ENCODE measurements at places on chromosomes 2 and 18.

- no peak for DNase-seq
These were observed 24.6 kb downstream of the RTN4 start for GRCh38 chr2:55025627-55026026.

DNA sequence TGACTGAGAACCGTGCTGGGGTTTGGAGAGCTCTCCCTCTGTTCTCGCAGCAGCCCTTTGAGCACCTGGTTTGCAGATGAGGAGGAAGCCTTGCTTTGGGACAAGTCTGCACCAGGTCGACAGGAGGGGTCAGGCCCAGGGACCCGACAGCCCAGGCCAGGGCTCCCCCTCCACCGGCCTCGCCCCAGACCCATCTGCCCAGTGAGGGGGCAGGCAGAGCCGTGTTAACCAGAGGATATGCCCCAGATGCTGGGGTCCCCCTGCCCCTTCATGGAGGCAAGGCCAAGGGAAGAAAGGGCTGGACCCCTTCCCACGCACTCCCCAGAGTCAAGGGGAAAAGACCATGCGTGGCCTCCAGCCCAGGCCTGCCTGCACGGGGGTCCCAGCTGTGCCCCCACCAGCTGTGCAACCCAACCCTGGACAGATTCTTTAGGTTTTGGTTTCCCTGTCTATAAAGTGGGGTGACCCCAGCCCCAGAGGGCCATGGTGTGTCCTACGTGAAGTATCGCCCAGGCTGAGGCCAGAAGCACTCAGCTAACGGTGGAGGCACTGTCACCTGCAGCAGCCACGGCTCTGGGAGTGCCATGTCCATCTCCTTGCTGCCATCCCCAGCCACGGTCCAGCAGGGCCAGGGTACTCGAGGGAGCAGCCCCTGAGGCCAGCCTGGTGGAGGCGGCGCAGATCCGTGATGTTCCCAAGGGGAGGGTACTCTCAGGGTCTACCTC is 4.8 kb upstream of the SNED1 start:
- peak; percentile 16 for DNase-seq

DNA sequence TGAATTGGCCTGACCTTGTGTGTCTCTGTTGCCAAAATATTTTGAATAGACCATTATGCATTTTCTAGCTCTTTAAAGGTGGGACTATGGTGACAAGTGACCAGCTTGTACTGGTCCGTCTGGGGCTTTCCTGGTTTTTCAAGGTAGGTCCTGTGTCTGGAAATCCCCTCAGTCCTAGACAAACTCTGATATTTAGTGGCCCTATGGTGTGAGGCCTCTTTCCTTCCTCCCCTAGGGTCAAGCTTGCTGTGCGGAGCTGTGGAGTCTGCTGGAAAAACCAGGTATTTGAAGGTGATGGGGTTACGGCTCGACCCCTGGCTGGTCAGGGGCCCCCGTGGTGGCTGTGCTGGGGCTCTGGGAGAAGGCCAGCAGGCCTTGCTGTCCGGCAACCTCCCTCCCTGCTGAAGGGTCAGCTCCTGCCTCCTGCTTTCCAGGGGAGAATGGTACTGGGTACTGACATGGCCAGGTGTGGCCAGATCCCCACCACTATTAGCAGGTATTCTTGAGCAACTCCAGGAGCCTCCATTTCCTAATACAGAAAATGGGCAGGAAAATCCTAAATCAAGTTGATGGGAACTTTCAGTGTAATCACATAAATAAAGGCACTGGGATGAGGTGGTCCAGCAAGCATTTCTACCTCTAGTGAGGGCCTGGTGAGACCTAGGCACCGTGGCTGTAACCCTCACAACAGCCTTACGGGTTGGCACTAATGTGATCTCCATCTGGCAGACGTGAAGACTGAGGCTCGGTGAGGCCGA is 86.2 kb upstream of the HS6ST1 start:
- no peak for DNase-seq

- peak; percentile 56 for DNase-seq
These were observed 18.2 kb upstream of the PCBP1 start for GRCh38 chr2:70069049-70069448.

DNA sequence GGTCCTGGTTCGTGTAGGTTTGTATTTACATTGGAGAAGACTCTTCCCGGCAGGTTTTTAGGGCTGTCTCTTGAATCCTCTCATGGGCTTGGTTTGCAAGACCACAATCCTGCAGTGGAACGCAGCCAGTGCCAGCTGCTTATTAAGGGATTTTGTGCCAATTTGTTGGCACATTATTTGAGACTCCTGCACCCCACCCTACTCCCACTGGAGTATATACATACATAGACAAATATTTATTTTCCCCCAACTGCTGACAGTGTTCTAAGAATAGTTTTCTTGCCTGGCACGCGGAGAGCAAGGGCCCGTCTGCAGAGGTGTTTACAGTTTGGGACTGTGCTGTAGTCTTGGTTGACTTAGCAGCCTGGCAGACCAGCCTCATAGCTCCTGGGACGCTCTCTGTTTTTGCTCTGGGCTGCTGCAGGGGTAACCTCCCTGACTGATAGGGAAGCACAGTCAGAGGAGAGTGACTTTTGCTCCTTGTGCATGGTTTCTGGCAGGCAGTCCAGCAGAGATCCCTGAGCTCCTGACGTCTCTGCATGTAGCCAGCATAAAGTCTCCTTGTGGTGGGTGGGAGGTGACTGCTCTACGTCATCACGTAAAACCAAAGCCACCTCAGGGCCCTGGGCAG is 1.9 kb downstream of the LDLRAD4 start:
- no peak for DNase-seq

GRCh38 chr2:241062389-241063092 is 39.5 kb downstream of the MTERF4 start:
- no peak for DNase-seq

DNA sequence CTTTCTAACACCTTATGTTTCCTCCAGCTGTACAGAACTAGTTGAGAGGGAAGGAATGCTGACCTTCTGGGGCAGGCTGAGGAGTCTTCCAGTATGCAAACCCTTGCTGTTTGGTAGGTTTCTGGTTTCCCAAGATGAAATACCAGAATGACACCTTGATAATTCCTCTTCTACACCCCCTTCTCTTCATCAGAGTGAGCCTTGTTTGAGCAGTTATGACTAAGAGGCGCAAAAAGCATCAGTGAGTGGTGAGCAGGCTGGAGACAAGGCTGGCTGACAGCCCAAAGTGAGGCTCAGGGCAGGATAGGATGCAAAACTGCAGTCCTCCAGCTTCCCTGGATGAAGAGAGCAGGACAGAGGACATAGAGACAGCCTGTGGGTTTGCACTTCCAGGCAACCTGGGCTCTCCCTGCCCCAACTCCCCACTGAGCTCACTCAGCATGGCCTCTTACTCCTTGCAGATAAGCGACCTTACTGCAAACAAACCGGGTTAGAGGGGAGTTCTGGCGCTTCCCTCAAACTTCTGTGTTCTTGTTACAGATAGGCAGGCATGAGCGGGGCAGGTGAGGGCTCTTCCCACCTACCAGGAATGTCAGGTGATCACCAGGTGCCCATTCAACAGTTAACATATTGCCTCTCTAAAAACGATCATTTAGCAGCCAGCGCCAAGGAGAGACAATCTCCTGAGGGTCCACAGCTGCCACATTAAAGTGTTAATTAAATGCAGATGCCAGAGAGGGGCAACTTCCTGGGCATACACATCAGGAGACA is 5.4 kb downstream of the MPPE1 start:
- DNase-seq = no peak

DNA sequence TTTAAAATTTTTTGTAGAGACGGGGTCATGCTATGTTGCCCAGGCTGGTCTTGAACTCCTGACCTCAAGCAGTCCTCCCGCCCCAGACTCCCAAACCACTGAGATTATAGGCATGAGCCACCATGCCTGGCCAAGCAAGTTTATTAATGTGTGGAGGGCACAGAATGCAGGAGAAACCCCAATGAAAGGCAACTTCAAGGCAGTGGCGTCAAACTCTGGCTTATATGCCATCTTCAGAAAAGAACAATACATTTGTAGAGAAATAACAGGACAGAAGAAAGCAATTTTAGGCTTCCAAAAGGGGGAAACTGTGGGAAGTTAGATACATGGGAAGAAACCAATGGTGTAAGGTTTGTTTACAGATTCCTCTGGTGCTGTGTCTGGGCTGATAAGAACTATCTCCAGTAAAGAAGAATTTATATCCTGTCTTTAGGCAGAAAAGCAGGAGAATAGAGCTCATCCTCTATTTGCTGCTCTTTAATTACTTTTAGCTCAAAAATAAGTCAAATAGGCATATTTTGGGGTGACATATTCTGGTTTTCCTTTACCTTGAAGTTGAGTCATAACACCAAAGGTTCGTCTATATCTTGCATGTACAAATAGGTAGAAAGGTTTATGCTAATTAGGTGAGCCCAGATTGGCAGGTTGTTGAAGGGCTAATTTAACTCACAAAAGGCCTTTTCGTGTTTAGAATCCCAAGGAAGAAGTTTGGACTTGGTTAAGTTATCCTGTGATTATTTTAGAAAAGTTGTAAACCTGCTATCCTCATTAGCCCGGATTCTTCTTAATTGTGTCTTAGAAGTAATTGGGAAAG is 26.0 kb upstream of the TMEM214 start:
- no peak for DNase-seq

DNA sequence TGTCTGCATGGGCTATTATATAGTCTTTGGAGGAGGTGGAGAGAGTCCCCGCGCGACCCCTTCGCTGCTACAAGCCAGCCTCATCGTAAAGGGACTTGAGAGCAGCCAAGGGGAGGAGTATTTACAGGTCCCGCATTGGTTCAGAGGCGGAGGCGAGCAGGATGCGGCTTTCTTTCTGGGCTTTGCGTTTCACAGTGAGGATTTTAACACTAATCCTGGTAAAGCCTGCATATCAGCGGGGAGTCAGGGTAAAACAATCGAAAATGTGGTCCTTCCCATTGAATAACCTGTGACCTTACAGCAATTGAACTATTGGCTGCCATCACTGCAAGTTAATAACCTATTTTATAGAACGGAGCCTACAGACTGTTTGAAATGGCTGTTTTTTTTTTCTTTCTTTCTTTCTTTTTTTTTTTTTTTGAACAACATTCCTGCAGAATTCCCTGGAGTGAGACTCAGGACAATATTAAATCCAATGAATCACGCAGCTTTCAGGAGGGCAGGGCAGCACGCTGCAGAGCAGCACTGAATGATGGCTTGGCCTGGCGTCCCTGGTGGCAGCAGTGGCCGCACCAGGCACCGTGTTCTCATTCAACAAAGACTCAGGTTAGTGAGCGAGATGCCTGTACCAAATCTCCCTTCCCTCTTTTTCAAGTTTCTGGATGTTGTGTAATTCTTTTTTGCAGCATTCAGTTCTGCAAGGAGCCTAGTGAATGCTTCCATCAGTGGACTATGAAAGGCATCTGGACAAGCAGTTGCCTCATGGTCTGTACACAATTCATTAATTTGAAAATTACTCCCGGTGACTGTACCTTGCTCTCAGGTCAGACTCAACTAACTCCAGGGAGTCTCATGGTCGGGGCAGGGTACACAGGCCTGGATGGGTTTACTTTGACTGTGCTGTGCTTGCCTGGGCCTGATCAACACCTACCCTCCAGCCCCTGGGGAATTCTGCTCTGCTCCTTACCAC is 19.8 kb downstream of the SMIM21 start:
- DNase-seq = no peak

- no peak for DNase-seq
These were observed 78.5 kb upstream of the TMEM178A start for GRCh38 chr2:39587168-39587567.

- no peak for DNase-seq
These were observed 19.0 kb upstream of the FAM178B start for GRCh38 chr2:97005353-97005752.

GRCh38 chr2:235611349-235611748 is 117.5 kb downstream of the AGAP1 start:
- no peak for DNase-seq

DNA sequence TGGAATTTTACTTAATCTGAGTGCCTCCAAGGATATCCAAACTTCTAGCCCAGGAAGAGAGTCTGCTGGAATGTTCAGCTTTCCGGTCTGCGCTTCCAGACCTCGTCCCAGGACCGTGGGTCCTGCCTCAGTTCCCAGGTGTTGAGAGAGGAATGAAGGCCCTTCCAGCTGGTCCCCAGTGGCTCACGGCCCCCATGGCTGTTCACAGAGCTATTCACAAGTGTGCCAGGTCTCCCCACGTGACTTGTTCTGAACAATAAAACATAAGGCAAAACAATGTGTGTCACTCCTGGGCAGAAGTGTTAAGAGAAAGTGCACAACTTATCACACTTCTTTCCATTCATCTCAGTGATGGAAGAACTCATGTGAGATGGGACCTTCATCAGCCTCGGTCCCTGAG is 20.1 kb upstream of the TEX51 start:
- DNase-seq = no peak

GRCh38 chr2:9378433-9379390 is 44.6 kb downstream of the ITGB1BP1 start:
- no peak for DNase-seq

DNA sequence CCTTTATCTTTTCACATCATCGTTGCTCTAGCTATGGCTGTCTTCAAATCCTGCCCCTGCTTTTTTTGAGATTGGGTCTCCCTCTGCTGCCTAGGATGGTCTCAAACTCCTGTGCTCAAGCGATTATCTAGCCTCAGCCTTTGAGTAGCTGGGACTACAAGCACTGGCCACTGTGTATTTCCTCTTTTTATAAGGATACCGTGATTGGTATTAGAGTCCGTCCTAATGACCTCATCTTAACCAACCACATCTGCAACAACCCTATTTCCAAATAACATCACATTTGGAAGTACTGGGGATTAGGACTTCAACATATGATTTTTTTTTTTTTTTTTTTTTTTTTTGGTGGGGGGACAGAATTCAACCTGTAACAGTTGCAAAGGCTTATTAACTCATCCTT is 9.1 kb downstream of the RESP18 start:
- no peak for DNase-seq

- no peak for DNase-seq
These were observed 106.7 kb upstream of the PGAP1 start for GRCh38 chr2:197033222-197033621.

GRCh38 chr2:212451786-212452231 is 86.8 kb downstream of the ERBB4 start:
- no peak for DNase-seq

GRCh38 chr2:100713106-100713505 is 106.8 kb upstream of the NPAS2 start:
- no peak for DNase-seq

DNA sequence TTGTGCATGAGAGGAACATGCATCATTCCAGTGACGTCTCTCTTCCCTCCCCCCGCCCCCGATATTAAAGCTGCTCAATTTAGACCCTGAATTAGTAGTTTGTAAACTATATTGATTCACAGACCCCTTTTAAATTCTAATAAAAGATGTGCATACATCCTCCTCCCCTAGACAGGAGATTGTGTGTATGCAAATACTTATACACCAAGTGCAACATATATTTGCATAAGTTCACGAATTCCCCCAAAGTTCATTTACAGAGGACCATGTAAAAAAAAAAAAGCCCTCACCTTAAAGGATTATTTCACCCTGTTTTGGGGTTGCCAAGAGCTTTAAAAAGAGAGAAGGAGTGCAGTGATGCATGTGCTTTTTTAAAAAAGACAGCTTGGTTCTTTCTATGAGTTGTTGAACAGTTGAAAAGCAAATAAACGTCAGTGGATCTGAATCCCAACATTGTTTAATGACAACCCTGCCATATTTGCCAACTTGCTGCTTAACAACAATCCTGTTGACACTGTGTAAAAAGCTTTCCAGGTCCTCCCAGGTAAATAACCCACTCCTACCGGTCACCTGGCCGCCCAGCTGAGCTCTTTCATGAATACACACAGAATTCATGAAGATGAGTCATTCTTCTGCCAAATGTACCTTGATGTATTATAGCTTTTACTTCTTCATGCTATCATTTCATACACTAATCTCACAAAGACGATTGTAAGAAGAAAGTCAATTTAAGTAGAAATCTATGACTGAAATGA is 211.5 kb downstream of the IKZF2 start:
- no peak for DNase-seq
